Eye (tissue), 1 donor: ENCODE measurements at places on chromosomes 12 and 14.

DNA sequence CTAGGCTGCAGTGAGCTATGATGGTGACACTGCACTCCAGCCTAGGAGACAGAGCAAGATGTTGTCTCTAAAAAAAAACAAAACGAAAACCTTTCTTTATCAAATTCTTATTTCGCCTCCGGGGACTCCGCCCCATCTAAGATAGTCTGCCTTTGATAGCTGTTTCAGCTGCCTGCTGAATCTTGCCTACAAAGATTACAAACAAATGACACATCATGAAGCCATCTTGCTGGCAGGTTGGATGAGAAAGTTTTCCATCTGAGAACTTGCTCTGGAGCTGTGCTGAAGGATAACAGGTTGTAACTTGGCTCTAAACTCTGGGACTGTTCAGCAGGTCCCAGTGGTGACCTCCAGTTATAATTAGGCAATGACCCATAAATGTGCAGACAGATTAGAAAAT lies 41.8 kb upstream of the AEBP2 start:
- DNase-seq, result no peak

GRCh38 chr12:76489737-76490136 lies 69.8 kb downstream of the OSBPL8 start:
- no peak for DNase-seq

DNA sequence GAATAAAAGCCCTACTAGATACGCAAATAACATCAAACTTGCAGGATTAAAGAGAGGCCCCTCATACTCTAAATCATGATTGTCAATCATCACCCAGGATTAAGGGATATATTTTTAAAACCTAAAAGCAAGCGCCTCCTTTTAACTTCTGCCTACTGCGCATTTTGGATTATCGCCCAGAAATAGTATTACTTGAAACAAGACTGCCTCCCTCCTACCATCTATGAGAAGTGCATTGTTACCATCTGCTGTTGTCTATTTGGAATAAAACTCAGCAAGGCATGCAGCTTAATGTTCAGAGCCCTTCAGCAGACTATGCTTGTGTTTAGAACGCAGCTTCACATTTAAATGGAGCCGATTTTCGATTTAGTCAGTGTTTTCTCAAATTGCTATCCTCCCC lies 79.6 kb downstream of the EXOC5 start:
- DNase-seq, result peak; percentile 71

DNA sequence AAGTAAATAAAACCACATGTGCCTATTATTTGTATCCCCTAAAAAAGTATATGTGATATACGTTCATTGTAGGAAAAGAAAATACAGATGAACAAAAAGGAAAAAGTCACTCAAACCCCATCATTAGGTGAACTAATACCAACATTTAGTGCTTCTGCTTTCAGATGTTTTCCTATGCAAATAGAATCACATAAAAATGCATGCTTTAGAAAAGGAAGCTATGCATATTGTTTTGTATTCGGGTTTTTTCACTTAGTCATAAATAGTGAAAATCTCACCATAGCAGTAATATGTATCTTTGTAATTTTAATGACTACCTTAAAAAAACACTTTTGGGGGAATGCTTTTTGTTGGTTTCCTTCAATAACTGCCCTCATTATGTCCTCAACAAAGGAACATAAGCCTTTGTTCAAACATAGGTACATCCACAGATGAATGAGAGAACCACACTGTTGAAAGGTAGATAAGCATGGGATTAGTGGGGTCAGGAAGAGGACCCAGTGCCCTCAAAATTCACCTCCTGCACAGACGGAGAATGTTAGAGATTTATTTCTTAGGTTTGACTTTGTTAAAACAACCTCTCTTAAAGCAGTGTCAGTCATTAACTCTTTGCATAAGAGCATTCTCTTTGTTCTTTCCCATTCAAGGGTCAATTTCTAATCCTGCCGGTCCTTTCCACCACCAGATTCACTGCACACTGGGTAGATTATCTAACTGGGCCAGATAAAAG lies 6.5 kb downstream of the AMDHD1 start:
- no peak for DNase-seq

GRCh38 chr12:99976762-99977161 lies 8.0 kb downstream of the ANKS1B start:
- DNase-seq, result no peak

DNA sequence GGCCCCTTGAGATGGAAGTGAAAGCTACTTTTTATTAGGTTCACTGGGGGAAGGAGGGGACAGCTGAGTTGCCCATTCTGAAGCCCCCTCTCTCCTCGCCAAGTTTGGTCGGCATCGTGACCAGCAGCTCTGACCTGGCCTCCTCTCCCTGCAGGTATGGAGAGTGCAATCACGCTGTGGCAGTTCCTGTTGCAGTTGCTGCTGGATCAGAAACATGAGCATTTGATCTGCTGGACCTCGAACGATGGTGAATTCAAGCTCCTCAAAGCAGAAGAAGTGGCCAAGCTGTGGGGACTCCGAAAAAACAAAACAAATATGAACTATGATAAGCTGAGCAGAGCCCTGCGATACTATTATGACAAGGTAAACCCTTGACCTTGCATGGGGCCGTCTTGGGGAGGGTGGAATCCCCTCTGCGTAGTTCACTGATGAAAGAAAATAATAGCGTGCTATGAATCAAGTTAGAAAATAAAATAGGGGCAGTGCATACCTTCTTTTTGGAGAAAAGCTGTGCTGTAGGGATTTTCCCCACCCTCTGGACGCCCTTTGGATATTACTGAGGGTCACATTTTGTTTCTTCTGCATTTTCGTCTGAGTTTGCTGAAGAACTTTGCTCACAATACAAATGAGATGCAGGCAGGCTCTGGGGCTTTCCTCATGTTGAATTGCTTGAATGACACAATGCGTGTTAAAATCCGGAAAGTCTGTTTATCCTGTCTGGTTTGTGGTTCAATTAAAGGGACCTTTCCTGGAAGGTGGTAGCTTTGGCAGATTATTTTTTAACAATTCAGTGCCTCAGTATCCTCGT lies 29.4 kb downstream of the ELK3 start:
- DNase-seq, result no peak

- DNase-seq, result no peak
Observed at GRCh38 chr12:76450690-76451089, 102.5 kb upstream of the BBS10 start.

DNA sequence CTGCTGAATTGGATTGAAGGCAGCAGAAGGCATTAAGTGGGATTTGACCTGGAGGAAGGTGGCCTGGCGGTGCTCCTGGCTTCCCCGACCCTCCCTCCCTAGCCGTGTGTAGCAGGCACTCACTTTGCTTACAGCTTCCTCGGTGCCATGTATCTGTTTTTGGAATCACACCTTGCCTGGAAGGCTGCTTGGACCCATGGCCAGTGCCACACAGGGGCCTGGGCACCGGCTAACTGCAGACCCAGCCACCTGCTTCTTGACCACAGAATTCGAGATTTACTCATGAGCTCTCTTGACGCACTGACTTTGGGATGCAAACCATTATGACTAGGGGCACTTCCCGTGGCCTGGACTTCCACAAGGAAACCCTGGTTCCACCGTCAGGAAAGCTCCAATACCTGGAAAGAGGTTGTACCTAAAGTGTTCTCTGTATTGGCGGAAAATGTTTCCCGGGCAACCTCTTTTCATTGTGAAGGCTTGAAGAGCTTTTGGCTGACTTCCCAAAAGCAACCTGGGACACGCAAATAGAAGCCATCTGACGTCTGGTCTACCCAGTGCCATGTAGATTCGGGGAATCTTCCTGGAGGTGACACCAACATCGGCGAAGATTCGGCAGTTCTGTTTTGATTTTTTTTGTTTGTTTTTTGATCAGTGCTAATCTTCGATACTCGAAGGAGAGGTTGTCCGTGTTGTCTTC lies 125.6 kb upstream of the RTL1 start:
- no peak for DNase-seq

DNA sequence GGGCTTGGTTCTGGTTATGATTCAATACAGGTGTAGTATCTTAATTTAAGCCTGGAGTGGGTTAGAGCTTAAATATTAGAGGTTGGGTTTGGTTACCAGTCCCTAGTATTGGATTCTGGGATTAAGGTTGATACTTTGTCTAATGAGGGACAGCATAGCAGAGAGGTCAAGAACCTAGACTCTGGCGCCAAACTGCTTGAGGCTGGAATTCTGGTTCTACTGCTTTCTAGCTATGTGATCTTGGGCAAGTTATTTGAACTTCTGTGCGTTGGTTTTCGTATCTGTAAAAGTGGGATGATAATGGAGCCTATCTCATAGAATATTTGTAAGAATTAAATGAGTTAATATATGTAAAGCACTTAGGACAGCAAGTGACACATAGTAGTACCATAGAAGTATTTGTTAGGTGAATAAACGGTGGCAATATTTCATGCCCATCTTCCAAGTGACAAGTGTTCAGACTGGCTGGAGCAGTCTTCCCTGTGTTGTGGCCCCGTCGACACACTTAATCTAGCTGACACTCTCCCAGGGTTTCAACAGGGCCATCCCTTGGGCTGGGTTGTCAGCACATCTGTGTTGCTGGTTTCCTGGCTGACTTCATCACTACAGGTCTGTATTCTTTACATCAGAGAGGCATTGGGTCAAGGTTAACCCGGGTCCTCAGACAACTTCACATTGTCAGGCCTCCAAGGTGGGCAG lies 3.0 kb downstream of the ENDOU start:
- DNase-seq, result no peak

- DNase-seq, result no peak
Observed at GRCh38 chr12:30977537-30978349, 51.2 kb downstream of the TSPAN11 start.

- DNase-seq, result no peak
Observed at GRCh38 chr12:79360936-79361335, 329.8 kb downstream of the PAWR start.

- no peak for DNase-seq
Observed at GRCh38 chr12:79706156-79706555, 15.4 kb upstream of the PAWR start.

GRCh38 chr14:100292301-100292775 lies 13.9 kb downstream of the SLC25A29 start:
- DNase-seq, result no peak

- no peak for DNase-seq
Observed at GRCh38 chr14:44669496-44669895, 162.4 kb upstream of the FSCB start.

DNA sequence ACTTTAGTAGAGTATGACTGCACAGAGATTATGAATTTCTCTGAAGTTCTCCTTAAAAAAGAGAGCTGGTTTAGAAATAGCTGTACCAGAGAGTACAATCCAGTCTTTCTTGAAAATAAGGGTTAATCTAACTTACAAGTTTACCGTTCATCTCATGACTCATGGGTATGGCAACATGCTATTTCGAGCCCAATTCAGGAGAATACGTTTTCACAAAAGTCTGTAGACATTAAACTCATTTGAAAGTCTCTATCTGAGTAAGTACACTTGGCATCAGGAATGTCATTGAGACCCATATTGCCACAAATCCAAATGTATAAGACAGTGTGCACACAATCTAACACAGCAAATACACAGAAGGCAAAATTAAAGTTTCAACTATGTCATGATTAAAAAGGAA lies 160.5 kb downstream of the PIK3C2G start:
- DNase-seq, result no peak

- DNase-seq, result no peak
Observed at GRCh38 chr14:94113490-94113889, 3.0 kb downstream of the IFI27 start.

GRCh38 chr14:94632305-94632590 lies 20.1 kb downstream of the SERPINA3 start:
- no peak for DNase-seq

- no peak for DNase-seq
Observed at GRCh38 chr12:82407481-82407880, 49.2 kb downstream of the METTL25 start.

- DNase-seq, result no peak
Observed at GRCh38 chr12:51751661-51752060, 96.9 kb downstream of the FIGNL2 start.
